Stromal cell of bone marrow (primary cell): ENCODE measurements at places on chromosomes 5 and 9.

DNA sequence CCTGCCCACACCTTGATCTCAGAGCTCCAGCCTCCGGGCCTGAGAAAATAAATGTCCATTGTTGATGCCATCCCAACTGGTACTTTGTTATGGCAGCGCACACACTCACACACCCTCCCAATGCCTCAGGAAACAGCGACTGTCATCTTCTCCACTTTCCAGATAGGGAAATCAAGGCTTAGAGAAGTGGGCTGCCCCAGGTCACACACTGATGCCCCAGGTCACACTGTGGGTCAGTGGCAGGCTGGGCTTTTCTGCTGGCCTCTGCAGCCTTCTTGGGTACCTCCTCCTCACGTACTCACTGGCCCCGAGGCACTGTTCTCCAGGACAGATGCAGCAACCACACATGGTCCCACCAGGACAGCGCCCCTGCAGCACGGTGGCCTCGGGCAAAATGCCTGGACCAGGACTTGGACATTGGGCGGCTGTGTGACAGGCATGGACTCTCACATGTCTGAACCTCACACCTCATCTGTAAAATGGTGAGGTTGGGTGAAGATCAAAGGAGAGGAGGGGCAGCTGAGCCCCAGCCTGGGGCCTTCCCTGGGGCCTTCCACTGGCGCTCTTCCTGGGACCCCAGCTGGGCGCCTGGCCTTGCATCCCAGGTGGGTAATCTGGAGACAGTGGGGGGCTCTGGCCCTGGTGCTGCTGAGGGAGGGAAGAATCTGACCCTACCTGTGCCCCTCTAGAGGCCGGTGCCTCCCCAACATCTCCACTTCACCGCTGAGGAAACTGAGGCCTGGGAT lies 156.0 kb downstream of the COL23A1 start:
- DNase-seq, result no peak

DNA sequence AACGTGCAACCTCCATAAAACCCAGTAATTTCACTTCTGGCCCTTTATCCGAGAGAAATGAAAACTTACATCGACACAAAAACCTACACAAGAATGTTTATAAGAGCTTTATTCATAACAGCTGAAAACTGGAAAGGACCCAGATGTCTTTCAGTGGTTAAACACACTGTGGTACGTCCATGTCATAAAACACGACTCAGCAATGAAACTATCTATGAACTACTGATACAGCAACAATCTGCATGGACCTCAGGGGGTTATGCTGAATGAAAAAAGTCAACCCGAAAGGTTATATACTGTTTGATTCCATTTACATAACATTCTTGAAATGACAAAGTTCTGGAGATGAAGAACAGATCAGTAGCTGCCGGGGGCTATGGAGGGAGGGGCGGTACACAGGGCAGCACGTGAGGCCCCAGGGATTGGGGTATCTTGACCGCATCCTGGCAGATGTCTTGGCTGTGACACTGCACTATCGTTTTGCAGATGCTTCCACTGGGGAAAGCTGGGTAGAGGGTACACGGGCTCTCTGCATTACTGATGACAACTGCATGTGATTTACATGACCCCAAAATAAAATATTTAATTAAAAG lies 4.1 kb downstream of the CCDC127 start:
- no peak for DNase-seq

- no peak for DNase-seq
Observed at GRCh38 chr5:179297026-179297425, 48.2 kb downstream of the ADAMTS2 start.

DNA sequence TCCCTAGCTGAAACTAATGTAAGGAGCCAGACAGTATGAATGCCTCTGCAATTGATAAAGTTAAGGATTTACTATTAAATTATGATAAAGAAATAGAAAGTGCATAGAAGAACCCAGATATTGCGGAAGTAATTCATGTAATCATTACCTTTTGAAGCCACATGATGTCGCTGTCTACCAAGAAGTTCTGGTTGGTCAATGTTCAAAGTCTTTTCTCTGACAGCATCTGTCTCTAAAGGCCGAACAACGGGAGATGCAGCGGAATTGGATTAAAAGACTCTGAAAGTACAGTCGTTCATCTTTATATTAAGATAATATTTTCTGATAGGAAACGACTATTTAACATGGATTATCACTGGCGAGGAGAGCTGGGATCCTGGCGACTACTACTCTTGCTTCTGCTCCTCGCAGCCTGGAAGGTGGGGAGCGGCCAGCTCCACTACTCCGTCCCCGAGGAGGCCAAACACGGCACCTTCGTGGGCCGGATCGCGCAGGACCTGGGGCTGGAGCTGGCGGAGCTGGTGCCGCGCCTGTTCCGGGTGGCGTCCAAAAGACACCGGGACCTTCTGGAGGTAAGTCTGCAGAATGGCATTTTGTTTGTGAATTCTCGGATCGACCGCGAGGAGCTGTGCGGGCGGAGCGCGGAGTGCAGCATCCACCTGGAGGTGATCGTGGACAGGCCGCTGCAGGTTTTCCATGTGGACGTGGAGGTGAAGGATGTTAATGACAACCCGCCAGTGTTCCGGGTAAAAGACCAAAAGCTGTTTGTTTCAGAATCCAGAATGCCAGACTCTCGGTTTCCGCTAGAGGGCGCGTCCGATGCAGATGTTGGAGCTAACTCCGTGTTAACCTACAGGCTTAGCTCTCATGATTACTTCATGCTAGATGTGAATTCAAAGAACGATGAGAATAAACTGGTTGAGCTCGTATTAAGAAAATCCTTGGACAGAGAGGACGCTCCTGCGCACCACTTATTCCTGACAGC lies at the start of gene PCDHA8:
TSS of gene PCDHA8 (plus strand) at position 210 of the 985 bp plus-strand sequence. CDS start at position 345, 135 bp downstream.
- DNase-seq, result no peak

DNA sequence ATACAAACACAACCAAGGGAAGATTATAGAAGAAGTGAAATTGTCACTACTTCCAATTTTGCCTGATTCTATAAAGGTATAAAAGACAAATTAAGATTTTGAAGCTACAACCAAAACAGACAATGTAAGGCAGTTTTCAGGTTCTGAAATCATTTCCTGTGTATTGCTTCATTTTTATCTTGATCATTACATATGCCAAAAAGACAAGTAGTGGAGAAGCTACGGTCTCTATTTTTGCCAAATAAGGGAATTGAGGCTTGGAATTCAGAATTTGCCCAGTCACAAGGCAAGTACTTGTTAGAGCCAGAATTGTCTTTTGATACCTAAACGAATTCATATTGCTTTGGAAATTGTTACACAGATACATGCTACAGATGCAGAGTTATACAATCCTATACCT lies 20.6 kb downstream of the EDIL3 start:
- no peak for DNase-seq

GRCh38 chr5:673161-673830 lies 19.9 kb downstream of the TPPP start:
- DNase-seq, result no peak

GRCh38 chr5:108681079-108681921 lies 66.4 kb upstream of the FER start:
- peak; percentile 70 for DNase-seq

DNA sequence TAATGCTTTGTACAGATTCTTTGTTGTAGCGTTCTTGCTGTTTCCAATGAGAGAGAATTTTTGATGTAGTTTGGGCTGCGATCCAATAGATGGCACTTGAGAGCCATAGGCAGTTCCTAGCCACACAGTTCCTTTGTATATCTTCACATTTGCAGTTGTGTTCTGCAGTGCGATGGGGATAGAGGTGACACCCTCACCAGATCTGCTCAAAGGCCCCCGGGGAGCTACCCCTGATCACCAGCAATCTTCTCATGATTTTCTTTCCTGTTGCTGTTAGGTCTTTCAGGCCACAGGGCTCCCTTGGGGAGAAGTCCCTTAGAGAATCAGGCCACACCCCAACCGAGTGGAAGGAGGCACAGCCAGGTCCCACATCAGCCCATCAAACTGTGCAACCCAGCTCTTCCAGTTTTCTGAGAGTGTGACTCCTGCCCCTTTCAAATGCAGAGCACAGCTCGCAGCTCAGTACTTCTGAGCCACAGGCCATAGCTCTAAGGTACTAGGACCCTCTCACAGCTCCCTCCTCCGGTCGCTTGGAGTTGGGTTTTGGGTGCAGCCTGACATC lies 353.7 kb downstream of the SLCO4C1 start:
- peak; percentile 1 for DNase-seq
